ENCODE measurements at places on chromosomes 7 and 10.

DNA sequence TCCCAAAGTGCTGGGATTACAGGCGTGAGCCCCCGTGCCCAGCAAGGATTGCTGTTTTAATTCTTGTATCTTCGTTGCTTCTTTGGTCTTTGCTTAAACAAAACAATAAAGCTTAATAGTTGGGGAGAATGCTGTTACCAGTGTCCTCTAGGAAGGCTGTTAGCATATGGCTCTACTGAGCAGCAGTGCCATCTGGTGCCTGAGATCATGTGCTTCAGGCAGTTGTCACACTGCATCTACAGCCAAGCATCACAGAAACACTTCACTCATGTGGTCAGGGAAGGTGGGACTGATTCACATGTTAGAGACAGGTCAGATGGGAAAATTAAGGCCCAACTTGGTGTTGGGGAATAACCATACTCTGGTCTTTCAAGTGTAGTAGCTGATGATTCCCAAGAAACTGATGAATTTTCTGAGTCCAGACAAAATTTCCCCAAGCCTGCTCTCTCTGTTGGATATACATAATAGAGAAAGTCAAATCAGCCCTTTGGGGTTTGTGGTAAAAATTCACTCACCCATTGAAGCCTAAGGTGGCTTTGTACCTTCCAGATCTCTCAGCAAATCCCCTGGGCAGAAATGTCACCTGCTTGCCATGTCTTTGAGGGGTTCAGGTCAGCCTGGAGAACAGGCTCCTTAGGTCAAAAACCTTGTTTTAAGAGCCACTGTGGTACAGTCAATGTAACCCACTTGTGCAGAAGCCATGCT is 28.4 kb downstream of the UBE2D4 start:
- DNase-seq: peak; percentile 59

GRCh38 chr7:39674406-39674805 is 51.0 kb downstream of the RALA start:
- DNase-seq: no peak

DNA sequence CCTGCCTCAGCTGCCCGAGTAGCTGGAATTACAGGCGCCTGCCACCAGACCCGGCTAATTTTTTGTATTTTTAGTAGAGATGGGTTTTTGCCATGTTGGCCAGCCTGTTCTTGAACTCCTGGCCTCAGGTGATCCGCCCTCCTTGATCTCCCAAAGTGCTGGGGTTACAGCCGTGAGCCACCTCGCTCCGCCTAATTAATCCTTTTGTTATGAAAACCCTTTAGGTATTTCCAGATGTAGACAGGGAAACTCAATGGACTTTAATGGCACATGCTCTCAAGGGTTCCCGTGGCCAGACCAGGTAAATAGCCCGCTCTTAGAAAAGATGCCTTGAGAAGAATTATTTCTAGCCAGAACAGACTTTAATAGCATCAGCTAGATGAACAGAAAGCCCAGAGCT is 19.7 kb upstream of the EXOC4 start:
- DNase-seq: no peak

- DNase-seq: no peak
These were observed 18.7 kb upstream of the ATP6V0A4 start for GRCh38 chr7:138816650-138817049.

- no peak for DNase-seq
These were observed 8.0 kb downstream of the GRIFIN start for GRCh38 chr7:2468227-2468626.

GRCh38 chr7:142353147-142354060 is 95.5 kb upstream of the PRSS58 start:
- DNase-seq: no peak
